ENCODE measurements at places on chromosomes 7 and 10.
A peak's percentile ranks its signal among the peaks of the same experiment; 100 is the strongest.

GRCh38 chr7:150716368-150716767 lies at the start of gene GIMAP1:
Gene GIMAP1, plus strand, starts transcription at chr7:150716613. Its CDS starts 2,435 bp downstream, at chr7:150719048.
- DNase-seq, result no peak

GRCh38 chr10:96402417-96403305 lies 43.9 kb upstream of the OPALIN start:
- DNase-seq, result no peak

DNA sequence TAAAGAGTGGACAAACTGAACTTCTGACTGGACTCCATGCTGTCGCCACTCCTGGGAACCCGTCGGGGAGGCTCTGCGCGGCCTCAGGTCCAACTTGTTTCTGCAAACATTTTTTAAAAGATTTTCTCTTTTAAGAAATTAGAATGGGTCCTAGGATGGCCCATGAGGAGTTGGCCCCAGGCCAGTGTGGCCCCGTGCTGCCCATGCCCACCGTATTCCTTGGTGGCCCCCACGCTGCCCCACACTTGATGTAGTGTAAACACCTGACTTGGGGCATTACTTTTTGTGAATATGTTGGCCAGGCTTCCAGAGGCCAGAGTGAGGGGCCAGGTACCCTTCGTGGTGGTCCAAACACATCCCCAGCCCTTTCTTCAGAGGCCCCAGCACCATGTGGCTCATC lies 19.3 kb downstream of the ZNF316 start:
- DNase-seq, result no peak

- no peak for DNase-seq
Observed at GRCh38 chr7:38105874-38106483, 72.1 kb upstream of the STARD3NL start.

GRCh38 chr7:51869452-51869851 lies 552.8 kb upstream of the COBL start:
- DNase-seq, result no peak

DNA sequence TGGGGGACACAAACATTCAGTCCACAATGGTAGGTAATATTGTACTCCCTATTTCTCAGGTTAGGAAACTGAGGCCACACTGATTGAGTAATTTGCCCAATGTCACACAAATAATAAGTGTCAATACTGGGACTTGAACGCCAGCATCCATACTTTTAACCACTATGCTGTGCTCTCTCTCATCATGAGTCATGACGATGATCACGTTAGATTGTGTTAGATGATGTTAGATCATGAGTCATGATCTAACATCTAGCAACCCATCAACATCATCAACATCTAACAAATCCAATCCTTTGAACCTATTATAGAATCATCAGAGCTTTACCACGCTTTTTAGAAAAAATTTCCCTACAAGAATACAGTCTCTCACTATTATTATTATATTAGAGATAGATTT lies 28.1 kb upstream of the HERPUD2 start:
- DNase-seq, result no peak

DNA sequence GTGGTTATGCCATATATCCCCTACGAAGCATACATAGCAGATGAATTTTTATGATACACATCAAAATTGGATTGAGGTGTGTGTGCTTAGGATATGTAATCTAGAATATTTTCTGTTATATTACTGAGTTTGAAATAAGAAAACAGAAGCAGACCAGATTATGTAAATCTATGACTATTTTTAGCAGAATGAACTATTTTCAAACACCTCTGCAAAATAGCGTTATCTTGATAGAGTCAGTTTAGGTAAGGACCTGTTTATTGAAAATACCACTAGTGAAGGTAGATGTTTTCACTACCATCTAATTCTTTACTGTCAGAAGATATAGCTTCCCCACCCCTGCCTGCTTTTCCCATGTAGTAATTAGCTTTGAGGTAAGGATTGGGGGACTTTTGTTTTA lies 9.1 kb downstream of the LANCL2 start:
- DNase-seq, result no peak

DNA sequence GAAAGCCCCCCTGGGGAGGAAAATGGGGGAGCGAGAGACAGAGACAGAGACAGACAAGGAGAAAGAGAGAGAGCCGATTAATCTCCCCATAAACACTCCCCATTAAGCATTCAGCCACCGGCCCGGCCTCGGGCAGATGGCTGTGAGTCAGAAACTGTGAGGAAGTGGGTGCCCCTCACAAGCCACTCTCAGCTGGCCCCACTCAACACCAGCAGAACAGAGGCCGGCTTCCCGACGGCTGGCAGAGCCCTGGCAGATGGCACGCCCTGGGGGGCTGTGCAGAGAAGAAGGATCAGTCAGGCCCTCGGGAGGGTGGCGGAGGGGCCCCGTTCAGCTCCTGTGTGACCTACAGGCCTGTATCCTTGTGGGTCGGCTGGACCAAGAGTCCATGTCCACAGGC lies 41.2 kb downstream of the CAMK2B start:
- DNase-seq, result peak; percentile 92

DNA sequence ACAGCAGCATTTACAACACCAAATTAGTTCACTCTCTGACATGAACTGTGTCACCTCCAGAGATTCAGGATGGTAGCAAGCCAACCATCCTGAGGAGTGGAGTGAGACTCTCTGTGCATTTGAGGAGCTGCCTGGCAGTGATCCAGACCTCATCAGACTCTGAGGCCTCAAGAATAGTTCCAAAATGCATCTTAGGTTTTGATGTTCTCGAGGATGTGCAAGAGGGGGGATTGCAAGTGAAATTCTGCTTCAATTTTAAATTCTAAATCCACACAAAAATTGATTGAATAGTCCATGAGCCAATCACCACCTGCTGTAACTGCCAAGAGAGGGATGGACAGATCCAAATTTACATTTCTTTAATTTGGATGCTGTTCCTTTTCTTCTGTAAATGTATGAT lies 49.7 kb downstream of the SLK start:
- no peak for DNase-seq

DNA sequence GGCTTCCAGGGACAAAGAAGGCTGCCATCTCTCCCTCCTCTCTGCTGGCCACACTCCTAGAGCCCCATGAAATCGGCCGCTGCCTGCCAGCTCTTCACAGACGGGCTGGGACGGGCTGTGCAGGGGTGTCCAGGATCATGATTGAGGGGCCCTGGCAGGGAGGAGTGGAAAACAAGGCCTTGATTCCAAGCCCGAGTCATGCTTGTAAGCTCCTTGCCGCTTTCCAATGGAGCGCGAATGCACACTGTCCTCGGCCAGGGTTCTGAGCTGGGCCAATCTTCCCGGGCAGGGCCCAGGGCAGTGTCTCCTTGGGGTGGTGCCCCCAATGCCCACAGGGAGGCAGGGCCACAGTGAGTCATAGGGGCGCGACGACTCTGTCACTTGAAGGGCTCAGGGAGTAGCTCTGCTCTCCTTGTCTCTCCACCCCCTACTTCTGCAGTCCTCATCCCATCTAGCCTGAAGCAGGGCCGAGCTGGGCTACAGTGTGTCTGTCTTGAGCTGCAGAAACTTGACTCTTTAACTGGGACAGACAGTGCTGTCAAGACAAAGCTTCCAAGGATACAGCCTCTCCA lies 186.2 kb upstream of the SVIL start:
- no peak for DNase-seq

DNA sequence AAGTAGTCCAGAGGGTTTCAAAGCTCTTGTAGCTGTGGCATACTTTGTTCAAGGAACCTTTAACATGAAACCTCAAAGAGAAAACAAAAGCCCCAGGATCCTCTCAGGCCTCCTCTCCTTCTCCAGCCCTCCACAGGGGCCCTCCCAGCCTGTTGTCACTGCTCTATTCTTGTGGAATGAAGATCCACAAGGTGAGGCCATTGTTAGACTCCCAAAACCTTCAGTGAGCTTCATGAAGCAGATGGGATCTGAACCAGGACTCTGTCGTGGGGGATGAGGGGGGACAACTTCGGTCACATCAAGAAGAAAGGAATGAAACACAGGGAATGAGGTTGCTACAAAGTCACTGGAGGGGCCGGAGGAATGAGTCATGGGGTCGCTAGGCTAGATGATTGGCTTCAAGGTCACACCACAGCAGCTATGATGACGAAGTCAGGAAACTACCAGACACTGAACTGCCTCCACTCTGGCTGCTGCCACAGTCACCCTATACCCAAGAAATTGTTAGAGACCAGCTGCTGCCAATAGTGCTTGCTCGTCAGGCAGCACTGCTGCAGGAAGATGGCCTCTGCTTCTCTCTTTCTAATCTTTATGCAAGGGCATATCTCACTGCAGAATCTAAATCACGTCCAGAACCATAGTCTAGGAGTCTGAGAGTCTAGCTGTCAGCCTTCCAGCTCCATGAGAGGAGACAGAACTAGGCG lies 208.8 kb downstream of the HIBADH start:
- no peak for DNase-seq

All from NCI-H524 (cell line).